ENCODE measurements at places on chromosomes 12 and 14.

DNA sequence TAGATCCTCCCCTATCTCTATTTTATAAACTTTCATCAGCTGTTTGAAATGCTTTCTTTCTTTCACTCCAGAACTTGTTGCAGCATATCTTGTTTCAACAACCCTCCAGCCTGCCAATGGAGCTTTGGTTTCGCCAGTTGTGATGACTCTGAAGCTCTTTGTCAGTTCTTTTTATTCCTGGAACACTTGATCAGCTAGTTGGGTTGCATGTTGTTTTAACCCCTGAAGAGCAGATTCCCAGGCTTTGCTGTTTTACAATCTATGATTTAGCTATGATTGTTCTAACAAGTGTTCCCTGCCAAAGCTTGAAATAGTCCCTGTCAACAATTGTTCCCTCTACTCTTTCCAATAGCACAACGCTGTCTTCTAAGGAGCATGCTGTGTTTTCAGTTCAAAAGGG, 50.6 kb upstream of the FUT8 start:
- DNase-seq = no peak

- no peak for DNase-seq
Observed at GRCh38 chr12:117921929-117922777, 46.6 kb downstream of the KSR2 start.

DNA sequence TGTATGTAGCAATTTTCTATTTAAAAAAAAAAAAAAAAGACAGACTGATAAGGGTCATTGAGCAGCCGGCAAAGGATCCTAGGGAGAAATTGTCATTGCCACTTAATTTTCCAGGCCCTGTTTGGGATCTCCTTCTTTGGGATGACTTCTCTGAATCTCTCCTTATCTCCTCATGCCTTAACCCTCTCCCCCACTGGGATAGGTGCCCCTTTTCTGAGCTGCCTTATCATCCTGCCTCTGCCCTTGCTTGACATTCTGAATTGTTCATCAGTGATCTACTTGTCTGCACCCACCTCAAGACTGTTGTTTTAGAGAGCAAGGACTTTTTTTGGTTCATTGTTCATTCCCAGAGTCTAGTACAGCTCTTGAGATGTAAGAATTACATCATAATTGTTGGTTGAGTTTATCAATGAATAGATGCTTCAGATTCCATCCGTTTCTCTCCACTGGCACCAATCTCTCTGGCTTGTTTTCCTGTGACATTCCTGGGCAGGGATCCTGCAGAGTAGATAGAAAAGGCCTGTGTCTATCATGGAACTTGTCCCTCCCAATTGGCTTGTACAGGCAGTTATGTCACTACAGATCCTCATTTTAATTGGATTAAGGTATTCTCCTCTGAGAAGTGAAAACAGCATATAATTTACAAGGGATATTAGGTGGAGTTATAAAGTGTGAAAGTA, 42.6 kb downstream of the SOCS2 start:
- no peak for DNase-seq

DNA sequence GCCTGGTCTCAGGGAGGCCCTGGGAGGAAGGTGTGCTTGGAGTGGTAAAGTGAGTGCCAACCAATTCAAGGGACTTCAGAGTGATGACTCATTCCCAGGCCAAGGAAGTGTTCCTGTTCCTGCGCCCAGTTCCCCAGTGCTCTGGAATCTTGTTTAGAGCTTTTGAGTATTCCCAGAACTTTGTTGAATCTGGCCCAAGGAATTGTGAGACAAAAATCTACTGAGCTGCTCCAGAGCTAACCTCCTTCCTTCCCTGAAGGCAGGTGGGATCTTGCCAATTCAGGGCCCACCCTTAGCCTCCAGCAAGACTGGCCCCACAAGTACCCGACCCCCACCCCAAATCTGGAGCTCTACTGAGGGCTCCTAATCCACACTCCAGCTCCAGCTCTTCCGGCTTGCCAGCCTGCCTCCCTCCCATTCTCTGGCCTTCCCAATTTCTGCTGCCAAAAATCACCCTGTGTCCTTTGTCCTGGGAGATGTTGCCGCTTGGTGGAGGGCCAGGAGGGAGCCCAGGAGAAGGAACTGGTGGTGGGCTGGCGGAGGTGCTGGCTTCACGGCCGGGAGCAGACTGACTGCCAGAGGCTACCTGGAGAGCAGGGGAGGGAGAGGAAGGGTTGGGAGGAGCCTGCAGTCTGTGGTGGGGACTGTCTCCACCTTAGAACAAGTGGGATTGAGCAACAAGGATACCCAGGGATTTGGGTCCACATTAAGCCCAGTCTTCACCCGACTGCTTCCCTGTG, 2.0 kb upstream of the ATN1 start:
- no peak for DNase-seq

DNA sequence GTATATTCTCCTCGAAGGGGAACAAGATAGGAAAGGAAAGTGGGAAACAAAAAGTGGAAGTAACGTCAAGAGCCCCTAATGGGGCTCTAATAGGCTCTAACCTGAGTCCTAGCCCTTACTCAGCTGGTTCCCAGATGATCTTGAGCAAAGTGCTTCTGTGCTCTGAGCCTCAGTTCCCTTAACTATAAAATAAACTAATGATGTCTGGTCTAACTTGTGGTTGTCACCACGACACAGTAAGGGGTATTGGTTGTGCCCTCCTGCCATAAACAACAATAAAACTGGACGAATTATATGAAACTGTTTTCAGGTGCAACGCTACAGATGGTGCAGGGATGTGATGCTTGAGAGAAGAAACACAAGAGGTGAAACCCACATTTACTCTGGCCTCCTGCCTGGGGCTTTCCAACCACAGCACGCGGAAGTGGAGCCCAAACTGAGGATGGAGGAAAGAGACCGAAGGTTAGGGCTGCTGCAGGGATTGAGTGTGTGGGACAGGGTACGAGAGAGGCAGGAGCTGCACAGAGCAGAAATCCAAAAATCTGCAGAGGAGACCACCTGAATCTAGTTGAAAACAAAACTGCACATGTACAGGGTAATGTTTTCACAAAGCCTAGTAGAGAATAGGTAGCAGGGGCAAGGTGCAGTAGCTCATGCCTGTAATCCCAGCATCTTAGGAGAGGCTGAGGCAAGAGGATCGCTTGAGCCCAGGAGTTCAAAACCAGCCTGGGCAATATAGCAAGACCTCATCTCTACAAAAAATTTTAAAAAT, 45.6 kb upstream of the BCL2L14 start:
- peak; percentile 31 for DNase-seq

DNA sequence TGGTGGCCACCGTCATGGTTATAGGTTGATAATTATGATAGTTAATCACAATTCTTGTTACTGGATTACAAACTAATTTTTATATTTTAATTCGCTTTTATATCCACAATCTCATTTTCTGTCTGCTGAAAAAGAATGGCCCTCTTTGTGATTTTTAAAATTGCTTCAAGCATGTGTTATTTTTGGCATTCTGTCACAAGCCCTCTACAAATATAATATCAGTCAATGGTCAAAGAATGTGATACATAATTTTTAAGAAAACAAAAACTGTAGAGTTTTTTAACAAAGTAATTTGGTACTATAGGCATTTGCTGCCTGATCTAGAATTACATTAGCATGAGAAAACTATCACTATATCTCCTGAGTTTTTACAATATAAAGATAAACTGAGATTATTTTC, 352.0 kb upstream of the TMTC1 start:
- no peak for DNase-seq

DNA sequence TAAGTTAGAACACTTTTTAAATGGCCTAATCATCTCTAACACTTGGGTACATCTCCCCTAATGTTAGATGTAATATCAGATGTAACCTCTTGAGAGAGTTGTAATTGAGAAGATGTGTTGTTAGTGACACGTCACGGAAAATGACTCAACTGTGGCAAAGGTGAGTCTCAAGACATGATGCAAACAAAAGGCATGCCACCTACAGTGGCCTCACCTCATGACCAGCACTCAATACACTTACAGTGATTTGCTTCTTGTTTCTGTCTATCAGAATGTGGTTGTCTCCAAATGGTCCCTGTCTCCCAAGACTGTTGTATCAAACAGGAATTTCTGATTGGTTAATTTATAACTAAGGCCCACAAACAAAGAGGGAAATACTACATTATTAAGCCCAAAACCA, 91.2 kb downstream of the SLC25A21 start:
- no peak for DNase-seq

- DNase-seq = no peak
Observed at GRCh38 chr12:92524489-92524888, 178.3 kb upstream of the PLEKHG7 start.

DNA sequence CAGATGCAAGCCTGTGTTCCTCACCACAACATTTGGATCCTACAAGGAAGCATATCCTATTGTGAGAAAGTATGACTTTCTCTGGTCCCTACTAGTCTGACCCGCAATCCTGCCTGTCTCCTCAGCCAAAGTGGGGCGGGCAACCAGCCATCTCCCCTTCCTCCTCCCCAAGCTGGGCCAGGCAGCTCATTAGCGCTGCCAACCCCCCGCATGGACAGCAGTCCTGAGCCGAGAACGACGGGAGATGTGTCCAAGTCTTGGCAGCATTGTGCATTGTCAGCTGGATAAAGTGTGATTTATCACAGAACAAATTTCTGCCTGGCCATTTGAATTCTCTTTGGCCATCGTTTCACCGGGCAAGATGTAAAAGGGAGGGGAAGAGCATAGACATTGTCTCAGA, 139.4 kb downstream of the SLC15A4 start:
- DNase-seq = no peak

GRCh38 chr12:6697584-6698351, 2.8 kb downstream of the PIANP start:
- DNase-seq = no peak

- no peak for DNase-seq
Observed at GRCh38 chr14:104929268-104930230, 4.9 kb downstream of the PLD4 start.

- DNase-seq = peak; percentile 47
Observed at GRCh38 chr12:24742378-24742777, 206.5 kb downstream of the BCAT1 start.

- DNase-seq = no peak
Observed at GRCh38 chr12:73531752-73532151, 1005.9 kb upstream of the ATXN7L3B start.

GRCh38 chr14:21149641-21150367, 6.1 kb downstream of the OR5AU1 start:
- DNase-seq = no peak

DNA sequence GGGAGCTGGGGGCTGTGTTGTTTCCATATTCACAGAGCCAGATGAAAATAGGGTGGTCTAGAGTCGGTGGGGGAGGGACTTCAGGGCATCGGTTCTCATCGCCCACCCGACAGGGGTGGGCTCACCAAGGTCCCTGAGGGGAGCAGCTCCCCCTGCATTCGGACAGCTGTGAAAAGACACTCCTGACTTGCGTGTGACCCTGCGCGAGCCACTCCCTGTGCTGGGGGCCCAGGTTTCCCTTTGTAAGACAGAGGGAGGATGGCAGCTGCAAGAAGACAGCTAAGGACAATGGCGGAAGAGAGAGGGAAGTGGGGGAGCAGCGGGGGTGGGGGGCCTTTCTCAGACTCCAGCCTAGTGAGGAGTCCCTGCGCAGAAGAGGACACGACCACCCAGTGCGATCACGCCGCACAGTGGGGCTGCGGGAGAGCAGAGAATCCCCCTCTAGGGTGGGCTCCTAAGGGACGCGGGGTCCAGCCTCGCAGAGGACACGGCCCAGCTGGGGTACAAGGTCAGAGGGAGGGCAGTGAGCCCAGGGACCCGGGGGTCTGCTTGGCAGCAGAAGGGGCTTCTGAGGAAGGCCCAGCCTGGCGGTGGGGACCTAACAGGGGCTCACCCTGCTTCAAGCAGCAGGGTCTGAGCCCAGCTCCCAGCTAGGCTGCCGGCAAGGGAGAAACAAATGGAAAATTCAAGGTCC, 326.9 kb upstream of the DIO3 start:
- no peak for DNase-seq

DNA sequence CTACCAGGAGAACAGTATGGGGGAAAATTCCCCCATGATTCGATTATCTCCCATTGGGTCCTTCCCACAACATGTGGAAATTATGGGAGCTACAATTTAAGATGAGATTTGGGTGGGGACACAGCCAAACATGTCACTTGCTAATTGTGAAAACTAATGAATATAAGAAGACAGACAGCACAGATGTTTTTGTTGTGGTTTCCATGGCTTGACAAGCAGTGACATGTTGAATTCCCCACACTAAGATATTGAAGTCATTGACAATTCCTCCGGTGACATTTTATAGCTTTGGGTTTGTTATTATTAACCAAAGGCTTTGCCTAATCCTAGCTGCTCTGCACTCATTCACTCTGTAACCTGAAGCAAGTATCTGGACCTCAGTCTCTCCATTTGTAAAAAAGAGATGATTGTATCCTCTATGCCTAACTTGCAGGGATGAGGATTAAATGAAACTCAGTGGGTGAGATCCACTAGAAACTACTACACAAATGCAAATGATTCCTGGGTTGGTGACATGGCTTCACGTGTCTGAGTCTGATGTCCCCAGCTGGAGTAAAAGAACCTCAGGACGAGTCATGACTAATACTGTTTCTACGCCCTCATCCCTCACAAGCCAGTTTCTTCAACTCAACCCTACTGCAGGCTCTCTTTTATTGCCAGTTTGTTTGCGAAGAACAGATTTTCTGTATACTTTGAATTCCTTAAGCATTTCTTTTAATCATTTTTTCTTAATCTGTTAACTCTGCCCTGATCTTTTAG, 71.6 kb downstream of the ASCL1 start:
- DNase-seq = no peak

DNA sequence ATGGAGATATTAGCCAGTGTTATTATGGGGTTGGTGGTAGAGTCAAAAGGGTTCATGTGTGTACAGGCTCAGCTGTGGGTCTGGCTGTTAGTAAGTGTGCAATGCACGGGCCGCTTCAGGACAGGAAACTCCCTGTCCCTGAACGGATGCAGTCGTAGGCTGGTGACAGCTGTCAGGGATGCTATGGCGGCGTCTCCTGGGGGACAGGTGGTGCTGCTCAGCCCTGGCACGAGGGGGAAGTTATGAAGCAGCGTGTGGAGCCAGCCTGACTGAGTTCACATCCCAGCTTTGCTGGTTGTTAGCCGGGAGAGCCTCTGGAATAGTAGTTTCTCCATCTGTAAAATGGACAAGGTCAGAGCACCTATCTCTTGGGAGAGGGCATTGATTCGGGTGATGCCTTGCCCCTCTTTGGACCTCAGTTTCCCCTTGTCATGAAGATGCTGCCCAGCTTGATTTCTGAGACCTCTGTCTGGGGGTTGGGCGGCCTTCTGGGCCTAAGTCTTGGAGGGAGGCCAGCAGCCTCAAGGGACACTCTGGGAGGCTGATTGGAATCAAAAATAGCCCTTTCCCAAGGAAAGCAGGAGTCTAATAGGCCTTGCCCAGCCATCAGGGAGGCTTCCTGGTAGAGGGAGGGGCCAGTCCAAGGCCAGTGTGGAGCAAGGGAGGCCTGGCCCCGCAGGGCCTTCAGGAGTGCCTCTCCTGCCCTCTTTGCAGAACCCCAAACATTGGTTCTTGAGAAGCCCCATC, 7.1 kb downstream of the ASB2 start:
- DNase-seq = peak; percentile 32

- no peak for DNase-seq
Observed at GRCh38 chr14:66758031-66758613, 250.2 kb downstream of the GPHN start.

GRCh38 chr12:53676656-53677015, 753 bp upstream of the ATP5MC2 start:
- no peak for DNase-seq

Data from CD4-positive, alpha-beta T cell treated with Interferon gamma for 1 hour (primary cell).